ENCODE measurements at places on chromosomes 1 and 21.

- no peak for DNase-seq
Measured at GRCh38 chr1:41745022-41745421, 173.7 kb downstream of the HIVEP3 start.

DNA sequence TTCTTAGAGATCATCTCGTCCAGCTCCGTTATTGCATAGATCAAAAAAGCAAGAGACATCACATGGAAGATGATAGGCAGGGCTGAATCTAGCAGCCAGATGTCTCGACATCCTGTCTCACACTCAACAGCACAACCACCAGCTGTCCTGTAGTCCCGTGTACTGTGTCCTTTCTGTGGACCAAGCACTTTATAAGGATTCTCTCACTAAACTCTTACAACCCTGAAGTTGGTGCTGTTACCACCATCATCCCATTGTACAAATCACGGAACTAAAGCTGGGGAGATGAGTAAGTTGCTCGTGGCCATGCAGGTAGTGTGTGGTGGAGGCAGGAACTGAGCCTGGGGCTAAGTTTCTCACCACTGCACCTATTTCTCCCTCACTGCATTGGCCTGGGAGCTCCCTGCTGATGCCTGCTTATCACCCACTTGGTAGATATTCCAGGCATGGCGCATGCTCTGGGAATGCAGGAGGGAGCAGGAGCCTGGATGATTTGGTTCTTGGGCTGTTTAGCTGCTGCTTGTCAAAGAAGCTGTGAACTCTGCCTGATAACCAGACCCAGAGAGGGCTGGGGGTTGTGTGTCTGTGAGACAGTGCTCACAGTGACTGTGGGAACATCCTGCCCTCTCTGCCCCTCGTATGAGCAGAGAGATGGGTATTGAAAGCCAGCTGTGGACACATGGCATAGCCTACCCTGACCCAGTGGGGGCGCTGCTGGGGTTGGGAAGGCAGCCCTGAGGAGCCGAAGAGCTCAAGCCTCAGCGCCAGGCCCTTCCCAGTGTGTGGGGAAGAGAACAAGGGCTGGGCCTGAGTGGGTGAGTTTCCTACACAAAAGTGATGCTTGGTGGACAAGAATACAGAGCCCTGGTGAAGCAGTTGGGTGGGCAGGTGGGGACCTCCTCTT is 13.6 kb downstream of the PPFIA4 start:
- DNase-seq, result no peak

DNA sequence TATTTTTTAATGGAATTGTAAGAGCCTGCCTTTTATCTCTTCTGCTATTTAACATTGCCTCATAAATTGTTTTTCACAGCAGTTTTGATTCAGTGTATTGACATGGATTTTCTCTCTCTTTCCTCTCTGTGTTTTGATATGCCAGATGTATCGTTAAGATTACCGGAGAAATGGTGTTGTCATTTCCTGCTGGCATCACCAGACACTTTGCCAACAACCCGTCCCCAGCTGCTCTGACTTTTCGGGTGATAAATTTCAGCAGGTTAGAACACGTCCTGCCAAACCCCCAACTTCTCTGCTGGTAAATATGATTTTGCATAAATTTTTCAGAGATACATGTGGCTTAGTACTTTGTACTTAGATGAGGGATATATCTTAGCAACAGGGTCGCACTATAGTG is 23.1 kb upstream of the DYNLT5 start:
- DNase-seq, result no peak

GRCh38 chr1:160704250-160704649 is 7.4 kb downstream of the CD48 start:
- DNase-seq, result no peak

DNA sequence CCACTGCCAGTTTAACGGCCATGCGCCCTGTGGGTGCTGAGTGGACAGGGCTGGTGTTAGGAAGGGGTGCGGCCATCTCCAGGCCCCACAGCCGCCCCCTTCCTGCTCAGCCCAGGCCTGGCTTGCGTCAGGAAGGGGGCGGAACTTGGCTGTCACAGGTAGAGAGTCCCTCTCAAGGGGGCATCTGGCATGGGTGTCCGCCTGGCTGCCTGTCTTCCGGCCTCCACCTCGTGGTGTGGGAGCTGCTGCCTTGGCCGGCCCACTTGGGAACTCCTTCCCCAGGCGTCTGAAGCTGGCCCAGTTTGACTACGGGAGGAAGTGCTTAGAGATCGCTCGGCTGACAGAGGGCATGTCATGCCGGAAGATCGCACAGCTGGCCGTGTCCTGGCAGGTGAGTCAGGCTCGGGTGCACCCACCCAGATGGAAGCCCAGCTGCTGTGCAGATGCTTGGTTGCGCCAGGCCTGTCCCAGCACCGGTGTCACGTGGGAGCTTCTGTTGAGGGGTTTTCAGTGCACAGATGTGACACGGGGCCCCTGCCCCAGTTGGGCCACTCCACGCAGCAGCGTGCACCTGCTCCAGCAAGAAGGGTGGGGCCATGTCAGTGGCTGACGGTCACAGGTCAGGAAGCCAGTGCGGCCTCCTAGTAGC is 9.1 kb upstream of the ATAD3B start:
- no peak for DNase-seq

- no peak for DNase-seq
Measured at GRCh38 chr1:234858722-234859121, 248.7 kb upstream of the IRF2BP2 start.

- no peak for DNase-seq
Measured at GRCh38 chr1:232999956-233000625, 49.7 kb downstream of the NTPCR start.

- peak; percentile 59 for DNase-seq
Measured at GRCh38 chr1:15952317-15953258, 23.3 kb downstream of the ZBTB17 start.

DNA sequence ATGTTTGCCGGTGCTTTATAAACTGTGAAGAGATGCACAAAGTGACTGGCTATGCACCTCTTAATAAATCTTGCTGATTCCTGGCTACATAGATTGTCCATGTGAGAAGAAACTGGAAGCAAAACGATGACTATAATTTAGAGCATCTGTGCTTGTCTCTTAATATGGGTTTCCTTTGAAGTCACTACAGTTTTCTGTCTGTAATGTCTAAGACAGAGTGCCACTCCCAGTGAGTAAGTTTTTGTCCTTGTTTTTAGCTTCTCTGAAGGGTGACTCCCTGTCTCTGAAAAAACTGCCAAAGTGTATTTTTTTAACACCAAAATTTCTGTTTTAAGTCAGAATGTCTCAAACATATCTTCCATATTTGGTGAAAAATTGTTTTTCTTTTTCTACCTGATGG is 175.1 kb downstream of the FASLG start:
- DNase-seq, result no peak

DNA sequence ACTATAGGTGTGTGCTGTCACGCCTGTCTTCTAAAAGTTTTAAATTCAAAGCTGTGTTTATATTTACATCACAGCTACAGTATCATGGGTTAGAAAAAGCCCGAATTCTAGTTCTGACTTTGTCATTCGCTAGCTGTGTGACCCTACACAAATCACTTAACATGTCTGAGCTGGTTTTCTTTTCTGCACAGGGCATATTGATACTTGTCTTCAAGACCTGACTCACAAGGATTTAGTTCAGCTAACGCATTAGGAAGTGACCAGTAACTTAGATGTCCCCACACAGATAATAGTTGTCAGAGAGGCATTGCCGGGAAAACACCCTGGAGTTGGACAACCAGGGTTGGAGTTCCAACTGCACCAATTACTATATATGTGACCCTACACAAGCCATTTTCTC is 25.9 kb downstream of the GIPC2 start:
- no peak for DNase-seq

GRCh38 chr1:36126005-36126716 is 1.1 kb upstream of the COL8A2 start:
- DNase-seq, result no peak

DNA sequence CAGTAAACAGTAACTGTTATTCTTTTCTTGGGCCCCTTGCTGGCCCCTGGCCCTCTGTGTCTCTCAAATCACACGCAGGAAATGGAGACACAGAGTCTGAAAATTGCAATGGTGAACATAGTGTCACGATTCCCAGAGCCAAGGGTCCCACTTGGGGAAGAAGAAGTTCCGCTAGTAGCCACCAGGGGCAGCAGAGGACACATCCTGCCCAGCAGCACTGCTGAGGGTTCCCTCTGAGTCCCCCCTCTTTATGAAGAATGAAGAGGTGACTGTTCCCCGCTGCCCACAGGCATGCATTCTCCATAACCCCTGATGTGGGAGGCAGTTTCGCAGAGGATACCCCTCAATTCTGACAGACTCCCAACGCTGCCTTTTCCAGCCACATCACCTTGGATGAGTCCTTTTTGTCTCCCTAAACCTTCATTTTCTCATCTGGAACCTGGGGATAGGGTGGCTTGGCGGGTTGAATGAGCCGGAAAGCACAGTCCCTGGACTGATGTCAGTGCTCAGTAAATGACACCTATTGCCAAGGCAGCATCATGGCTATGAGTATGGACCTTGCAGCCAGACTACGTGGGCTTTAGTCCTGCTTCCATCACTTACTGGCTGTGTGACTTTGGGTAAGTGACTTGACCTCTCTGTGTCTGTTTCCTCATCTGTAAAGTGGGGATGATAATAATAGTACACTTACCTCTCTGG is 238.0 kb upstream of the TMEM51 start:
- peak; percentile 37 for DNase-seq

- no peak for DNase-seq
Measured at GRCh38 chr1:180610556-180611015, 21.2 kb upstream of the XPR1 start.

DNA sequence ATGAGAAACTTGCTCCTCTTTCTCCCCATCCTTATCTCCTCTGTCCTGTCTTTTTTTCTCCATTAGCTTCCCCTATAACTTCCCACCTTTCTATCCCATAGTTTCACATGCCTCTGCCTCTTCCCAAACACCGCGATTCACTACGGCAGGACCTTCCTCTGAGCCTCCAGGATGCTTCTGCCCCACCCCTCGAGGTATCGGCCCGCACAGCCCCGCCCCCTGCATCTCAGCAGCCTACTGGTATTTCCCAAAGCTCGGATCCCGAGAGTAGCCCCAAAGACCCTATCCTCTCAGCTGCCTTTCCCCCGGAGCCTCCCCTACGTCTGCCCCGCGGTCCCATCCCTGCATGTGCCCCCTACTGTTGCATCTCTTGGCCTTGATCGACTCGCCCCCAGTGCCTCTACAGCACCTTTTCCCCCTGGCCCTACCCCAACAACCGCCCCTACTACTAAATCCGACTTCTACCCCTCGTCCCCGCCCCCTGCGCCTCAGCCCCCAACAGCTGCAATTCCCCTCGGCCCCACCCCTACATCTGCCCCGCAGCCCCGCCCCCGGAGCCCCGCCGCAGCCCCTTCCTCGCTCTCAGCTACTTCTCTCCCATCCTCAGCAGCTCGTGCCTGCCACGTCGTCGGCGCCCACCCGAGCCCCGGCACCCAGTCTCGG is 512 bp downstream of the PIAS3 start:
- DNase-seq, result peak; percentile 28

GRCh38 chr1:14678011-14678638 is 79.6 kb downstream of the KAZN start:
- DNase-seq, result no peak

GRCh38 chr1:156115514-156116374 is 1.2 kb downstream of the LMNA start:
- peak; percentile 85 for DNase-seq

GRCh38 chr1:233217832-233218231 is 77.7 kb downstream of the PCNX2 start:
- no peak for DNase-seq

- no peak for DNase-seq
Measured at GRCh38 chr1:17520041-17520440, 19.5 kb upstream of the ARHGEF10L start.

DNA sequence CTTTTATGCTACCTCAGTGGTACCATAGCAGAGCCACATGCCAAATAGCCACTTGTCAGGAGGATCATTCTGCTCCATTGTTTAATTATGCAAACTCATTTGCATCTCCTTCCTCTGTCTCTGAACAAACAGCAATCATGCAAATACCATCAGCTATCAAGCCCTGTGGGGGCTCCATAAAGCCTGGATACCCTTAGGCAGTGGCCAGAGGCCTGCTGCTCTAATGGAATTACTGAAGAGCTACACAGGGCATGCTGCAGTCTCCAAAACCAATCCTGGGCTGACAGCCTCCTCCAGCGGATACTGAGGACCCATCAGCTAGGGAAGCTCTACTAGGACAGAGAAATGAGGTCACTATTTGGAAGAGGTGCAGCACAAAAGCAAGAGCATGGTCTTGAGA is 376.3 kb downstream of the KCNH1 start:
- DNase-seq, result no peak

- no peak for DNase-seq
Measured at GRCh38 chr1:198860371-198860770, 221.5 kb downstream of the PTPRC start.

DNA sequence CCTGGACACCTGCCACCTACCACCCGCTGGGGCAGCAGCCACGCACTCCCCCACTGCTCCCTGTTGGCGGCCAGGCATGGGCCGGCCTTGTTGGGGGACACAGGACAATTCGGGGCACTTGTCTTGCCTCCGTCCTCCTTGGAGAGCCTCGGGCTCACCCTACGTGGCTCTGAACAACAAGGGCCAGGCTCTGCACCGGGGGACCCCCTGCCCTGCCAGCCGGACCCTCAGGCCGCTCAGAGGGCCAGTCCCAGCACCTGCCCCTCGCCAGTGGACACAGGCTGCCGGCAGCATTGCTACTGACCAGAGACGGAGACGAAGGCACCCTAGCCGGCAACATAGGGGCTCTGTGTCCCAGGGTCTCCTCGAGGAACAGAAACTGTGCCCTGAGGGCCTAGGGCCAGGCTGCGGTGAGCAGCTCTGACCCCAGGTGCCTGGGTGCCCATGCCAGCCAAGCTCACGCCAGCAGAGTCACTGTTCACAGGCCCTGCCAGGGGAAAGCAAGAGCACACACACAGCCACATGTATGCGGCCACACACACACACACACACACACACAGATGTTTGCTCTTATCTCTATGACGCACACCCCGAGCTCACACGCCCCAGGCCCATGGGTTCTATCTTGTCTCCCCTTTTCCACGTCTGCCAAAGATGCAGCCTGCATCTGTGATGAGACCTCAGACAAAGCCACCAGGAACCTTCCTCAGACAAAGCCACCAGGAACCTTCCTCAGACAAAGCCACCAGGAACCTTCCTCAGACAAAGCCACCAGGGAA is 45.9 kb downstream of the MORN1 start:
- peak; percentile 30 for DNase-seq

GRCh38 chr1:8238141-8239038 is 79.5 kb upstream of the SLC45A1 start:
- DNase-seq, result no peak

GRCh38 chr1:156104065-156104810 is 10.3 kb upstream of the LMNA start:
- peak; percentile 74 for DNase-seq

DNA sequence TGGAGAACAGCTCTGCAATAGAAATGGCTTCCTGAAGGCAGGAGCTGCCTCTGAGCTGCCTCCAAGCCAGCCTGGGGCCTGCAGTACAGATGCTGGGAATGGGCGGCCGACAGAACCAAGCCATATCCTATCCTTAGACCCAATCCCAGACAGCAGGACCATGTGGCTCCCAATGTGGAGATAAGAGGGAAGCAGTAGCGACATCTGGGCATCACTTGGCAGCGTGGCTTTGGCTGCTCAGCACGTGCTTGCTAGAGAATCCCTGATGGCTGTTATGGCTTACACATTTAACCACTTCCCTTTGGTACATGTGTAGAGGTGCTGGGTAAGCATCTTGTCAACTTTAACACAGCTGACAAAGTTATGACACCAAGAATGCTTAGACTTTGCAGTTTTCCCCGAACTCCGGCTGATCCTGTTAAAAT is 87.7 kb downstream of the MAN1C1 start:
- no peak for DNase-seq

Data from hematopoietic multipotent progenitor cell treated with erythropoietin and hydrocortisone succinate and interleukin-3 and kit ligand, for 17 days (in vitro differentiated cells).